Skeletal muscle cell (primary cell): ENCODE measurements at places on chromosomes 2 and 18.

GRCh38 chr18:75255094-75255493, 44.5 kb downstream of the TSHZ1 start:
- no peak for DNase-seq

DNA sequence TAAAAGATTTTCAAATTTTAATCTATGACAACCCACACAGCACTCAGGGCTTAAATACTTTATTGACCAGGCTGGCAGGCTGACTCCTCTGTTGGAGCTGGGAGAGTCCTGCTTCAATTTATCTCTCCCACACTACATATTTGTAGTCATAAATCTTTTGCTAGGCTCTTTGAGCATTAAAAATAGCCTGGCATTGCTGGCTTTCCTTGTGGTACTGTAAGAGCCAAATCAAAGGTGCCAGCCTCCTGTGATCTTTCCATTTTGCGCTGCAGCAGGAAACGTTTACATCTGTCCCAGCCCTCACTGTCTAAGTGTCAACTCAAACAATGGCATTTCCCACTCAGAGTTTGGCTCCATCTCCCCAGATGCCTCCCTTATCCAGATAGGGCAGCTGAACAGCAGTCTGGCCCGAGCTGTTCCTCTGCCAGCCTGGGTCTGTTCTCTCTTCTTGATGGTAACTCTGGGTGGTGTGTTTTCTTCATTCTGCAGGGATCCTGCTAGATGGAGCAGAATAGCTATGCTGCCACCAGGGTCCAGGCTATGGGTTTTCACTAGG, 62.1 kb downstream of the LRRTM1 start:
- DNase-seq: no peak

- no peak for DNase-seq
Observed at GRCh38 chr2:58047961-58048360, 1.4 kb downstream of the VRK2 start.

- no peak for DNase-seq
Observed at GRCh38 chr2:218839430-218839829, 7.8 kb upstream of the PRKAG3 start.

DNA sequence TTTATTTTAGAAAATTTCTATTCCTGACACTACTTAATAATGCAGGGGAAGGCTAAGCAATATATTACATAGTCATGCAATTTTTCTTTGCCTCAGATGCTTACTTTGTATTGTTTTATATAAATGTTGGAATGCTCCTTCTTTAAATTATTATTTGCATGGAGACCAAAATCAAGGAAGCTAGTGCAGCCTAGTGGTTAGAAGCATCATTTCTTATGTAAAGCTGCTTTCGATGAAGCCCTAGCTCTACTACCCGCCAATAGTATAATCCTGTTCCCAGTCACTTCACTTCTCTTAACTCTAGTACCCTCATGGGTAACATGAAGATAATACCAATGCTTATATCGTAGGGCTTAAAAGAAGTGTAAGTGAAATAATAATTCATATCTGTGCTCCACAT, 198.9 kb downstream of the LRATD1 start:
- DNase-seq: no peak

DNA sequence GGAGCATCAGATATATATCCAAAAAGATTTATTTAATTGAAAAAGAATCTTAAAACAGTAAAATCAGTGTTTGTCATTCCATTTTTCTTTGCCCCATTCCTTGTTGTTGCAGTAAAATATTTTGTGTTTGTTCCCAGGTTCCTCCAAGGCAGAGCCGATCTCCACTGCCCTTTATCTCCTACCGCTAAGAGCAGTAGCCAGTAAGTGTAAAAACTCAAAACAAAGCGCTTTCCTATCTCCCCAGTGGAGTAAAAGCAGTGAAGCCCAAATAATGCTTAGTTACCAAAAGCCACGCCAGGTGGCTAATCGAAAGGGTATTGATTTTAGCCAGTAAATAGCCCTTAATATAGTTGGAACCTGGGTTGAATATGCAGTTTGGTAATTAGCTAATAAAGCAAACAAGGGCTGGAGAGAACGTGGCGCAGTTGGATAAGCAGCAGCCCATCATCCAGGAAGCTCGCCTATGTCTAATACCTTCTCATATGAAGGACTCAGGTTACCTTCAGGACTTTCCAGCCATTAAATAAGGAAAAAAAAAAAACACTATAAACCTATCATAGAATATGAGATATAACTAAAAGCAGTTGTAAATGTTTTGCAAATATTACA, 12.4 kb upstream of the GPD2 start:
- DNase-seq: no peak

DNA sequence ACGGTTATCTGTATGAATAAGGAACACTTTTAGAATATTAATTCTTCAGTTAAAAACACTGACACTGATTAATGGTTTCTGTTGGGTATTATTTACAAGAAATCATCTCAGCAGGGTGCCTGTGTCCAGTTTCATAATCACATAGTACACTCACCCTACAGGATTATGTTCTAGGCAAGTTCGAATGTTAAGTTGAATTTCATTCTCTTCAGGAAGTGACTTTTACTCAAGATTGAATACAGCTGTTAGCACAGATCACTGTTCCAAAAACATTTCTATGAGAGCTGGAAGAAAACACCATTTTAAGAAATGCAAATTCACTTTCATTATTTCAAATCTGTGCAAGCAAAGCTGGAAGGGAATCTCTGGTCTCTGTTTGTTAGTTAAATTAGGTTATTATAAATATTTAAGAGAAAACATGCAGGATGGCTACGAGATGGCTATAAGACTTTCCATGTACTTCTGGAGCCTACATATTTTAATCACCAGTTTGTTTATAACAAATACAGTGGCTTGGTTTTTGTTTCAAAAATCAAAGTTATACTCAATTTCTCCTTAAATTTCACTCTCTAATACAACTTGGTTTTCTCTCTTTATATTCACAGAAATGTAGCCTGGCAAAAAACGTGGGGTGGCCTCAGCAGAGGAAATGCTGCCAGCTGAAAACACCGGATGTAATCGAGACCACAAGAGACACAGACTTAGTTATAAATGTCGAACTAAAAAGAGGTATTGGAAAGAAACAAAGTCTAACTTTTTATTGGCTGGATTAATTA, 65.8 kb downstream of the RBMS1 start:
- DNase-seq: peak; percentile 66

GRCh38 chr2:43985359-43985758, 10.4 kb downstream of the LRPPRC start:
- no peak for DNase-seq

GRCh38 chr2:108074150-108074549, 87.8 kb downstream of the SLC5A7 start:
- DNase-seq: no peak

- no peak for DNase-seq
Observed at GRCh38 chr2:148507970-148508369, 136.6 kb upstream of the EPC2 start.

DNA sequence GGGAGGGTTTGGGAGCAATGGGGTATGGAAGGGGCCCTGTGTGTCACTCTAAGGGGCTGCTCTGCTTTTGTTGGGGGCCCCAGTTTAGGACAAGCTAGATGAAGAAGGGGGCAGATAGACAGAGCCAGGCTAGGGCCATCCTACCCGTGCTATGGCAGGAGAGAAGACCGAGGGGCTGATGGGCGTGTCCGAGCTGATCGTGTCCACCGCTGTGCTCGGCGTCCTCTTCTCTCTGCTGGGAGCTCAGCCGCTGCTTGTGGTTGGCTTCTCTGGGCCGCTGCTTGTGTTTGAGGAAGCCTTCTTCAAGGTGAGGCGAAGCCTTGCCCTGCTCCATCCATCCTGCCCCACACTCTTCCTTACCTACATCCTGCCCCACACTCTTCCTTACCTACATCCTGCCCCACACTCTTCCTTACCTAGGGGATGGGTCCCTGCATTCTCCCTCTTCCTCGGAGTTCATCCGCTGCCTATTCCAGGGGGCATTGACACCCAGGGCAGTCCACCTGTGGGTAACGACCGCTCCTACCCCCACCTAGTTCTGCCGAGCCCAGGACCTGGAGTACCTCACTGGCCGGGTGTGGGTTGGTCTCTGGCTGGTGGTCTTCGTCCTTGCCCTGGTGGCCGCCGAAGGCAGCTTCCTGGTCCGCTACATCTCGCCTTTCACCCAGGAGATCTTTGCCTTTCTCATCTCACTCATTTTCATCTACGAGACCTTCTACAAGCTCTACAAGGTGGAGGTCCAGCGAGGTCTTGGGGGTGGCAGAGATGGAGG, 8.9 kb downstream of the SLC4A3 start:
- no peak for DNase-seq

DNA sequence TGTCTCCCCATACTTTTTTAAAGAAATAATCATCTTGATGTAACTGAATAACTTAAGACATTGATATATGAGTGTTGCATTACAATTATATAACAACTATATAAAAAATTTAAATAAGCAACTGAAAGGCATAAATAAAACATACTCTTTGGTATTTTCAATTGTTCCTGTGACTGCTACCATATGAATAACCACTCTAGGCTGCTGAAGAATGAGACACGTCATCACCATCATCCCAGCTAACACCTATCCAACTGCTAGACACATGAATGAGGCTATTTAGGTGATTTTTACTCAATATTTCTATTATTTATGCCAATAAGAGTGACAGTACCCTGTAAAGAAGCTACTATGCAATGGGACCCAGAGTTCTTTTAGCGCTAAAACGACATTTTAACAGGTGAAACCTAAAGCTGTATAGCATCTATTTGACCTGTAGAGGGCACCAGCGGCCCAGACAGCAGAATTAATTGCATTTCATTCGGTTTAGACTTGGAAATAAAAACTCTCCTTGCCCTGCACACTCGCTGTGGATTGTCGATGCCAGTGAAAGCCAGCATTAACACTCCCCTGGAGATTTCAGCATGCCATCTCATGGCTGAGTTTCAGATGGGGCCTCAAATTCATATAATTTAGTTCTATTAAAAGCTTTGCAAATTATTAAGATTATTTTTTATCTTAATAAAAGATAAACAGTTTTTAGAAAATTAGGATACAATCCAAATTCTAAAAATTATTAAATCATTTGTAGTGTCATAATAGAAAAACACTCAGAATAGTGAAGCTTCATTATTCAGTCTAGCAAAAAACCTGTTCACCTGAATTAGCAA, 89.4 kb upstream of the MAP2 start:
- DNase-seq: no peak

DNA sequence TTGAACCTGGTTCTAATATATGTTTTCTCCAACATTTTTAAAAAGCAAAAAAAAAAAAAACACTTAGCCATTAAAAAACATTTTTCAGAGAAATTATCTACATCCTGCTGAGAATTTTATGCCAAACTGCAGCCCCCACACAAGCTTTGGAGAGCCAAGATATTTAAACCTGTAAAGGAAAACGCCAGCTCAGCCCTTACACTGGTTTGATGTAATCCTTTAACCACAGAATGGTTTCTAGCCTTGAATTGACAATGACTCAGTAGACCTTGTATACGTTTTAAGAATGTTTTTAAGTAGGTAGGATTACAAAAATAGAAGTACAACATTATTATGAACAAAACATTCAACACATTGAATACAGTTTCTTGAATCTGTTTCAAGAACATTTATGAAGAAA, 113.6 kb downstream of the BABAM2 start:
- peak; percentile 83 for DNase-seq

DNA sequence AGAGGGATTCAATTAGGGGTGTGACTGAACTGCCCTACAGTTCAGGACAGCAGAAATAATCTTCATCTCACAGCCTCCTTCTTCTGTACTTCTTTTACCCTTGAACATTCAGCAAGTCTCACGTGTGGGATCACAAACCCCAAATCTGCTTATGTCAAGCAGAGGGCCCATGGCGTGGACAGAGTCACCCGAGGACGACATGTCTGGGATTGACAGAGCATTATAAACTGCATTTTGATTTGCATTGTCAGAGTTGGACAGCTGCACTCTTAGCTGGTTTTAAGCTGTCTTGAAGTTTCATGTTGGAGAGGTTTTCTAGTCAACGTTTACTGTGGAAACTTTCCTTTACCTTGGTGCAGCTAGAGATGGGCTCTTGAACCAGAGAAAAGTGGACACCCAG, 26.4 kb downstream of the MGAT5 start:
- no peak for DNase-seq

DNA sequence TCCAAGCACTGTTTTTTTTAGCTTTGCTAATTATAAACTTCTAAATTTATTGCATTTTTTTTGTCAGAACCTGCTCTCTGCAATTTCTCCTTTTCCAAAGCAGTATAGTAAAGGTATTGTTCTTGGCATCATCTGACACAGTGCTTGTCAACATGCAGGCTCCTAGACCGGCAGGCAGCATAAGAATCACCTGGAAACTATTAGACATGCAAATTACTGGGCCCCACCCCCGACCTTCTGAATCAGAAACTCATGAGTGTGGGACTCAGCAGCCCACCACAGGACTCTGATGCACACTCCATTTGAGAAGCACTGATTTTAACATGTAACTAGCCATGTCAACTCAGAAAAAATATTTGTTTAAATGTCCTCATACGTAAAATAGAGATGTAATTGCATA, 551.1 kb upstream of the CELF4 start:
- no peak for DNase-seq

DNA sequence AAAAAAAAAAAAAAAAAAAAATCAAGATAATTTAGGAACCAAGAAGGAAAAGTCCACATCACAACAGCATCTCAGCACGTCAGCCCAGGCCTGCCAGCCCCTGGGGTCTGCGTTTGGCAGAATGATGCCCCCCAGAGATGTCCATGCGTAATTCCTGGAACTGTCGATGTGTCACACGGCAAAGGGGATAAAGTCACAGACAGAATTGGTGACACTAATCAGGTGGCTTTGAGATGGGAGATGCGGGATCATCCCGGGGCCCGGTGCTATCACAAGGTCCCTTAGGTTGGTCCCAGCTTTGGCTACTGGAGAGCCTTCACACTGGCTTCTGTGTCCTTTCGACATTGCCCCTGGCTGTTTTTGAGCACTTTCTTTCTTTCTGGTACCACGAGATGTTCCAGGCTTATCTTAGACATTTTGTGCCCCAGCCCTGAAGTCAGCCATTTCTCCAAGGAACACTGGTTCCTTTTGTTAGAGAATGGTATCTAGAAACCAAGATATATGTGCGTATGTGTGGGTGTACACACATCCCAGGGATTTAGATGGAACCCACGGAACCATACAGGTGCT, 20.7 kb downstream of the RAMP1 start:
- DNase-seq: no peak

GRCh38 chr2:112727276-112728028, 6.6 kb downstream of the NT5DC4 start:
- no peak for DNase-seq

- no peak for DNase-seq
Observed at GRCh38 chr2:80517316-80517715, 212.8 kb upstream of the LRRTM1 start.

DNA sequence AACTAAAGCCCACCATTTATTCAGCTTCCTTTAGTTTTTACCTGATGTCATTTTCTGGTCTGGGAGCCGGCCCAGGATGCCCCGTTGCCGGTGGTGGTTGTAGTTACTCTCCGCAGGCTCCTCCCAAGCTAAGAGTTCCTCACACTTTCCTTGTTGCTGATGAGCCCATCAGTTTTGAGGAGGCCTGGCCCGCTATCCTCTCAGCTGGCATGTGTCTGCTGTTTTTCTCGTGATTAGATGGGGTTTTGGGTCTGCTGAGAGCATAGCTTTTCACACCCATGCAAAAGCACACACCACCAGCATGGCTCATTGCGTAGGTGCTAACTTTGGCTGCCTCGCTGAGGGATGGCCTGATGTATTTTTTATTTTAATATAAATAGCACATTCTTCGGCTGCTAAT, 72.1 kb downstream of the PSMG2 start:
- DNase-seq: no peak
